Mesothelial cell of epicardium (in vitro differentiated cells): ENCODE measurements at places on chromosomes 7 and 10.
A peak's percentile ranks its signal among the peaks of the same experiment; 100 is the strongest.

GRCh38 chr10:75276069-75276872 is 40.5 kb upstream of the COMTD1 start:
- no peak for DNase-seq

DNA sequence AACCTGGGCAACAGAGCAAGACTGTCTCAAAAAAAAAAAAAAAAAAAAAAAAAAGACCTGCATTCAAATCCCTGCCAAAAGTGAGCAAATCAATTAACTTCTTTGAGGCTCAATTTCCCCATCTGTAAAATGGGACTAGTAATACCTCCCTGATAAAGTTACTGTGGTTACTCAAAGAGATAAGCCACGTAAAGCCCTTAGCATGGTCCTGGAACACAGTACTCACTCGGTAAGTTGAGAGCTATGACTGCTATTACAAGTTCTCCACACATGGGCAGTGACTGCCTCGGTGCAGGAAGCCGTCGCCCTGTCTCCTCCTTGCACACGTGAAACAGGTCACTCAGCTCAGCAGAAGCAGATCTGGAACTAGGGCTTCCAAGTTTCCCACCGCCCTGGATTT is 37.9 kb downstream of the DDIT4 start:
- no peak for DNase-seq

DNA sequence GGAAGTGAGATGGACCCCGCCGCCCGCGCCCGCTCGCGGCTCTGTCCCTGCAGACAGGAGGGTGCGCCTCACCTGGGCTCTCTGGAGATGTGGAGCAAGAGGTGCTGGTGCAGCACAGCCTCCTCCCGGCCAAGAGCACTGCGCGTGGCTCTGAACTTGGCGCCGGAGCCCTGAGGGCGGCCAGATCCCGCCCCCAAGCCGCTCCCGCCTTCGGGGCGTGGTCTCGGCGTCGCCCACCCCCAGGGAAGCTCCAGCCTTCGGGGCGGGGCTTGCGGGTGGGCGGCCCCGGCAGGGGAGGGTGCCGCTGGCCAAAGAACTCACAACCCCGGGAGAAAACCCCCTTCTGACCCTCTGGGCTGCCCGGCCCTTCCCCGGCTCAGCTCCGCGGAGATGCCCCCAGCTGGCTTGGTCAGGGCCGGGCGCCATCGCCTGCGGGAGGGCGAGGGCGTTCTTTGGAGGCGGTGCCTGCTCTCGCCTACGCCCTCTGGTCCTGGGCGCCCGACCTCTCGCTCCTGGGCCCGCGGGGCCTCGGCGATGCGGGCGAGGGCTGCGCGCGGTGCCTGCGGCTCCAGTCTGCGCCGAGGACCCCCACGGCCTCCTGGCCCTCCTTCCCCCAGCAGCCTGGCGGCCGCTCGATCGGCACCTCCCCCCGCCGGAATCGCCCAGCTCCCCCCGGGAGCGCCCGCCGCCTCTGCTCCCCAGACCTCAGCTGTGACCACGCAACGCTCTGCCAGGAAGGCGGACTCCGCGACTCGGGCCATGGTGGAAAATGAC is at the start of gene ZNF488:
TSS of gene ZNF488 (minus strand) at position 146 of the 774 bp plus-strand sequence. CDS start 15,464 bp downstream, outside the sequence.
- peak; percentile 58 for DNase-seq

- DNase-seq = no peak
Measured at GRCh38 chr10:132346806-132347205, 14.8 kb downstream of the LRRC27 start.

DNA sequence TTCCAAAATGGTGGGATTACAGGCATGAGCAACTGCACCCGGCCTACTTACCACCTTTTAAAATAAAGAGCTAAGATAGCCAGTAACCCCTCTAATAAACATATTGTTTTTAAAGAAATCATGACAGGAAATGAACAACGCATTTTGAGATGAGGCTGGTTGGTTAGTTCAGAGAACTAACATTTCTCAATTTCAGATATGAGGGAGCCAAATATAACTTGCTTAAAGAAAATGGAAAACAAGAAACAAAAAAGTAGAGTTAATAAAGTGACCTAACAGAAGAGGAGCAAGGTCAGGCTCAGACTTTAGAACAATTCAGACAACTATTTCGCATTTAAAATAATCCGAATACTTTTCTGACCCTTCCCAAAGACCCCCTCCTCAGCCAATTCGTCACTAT is 254.9 kb upstream of the PHF14 start:
- no peak for DNase-seq

GRCh38 chr7:158246272-158246959 is 341.2 kb downstream of the PTPRN2 start:
- DNase-seq = no peak
